ENCODE measurements at places on chromosomes 7 and 10. TPM values are rescaled to one million over a fixed set of nuclear protein-coding genes. Genes with fewer than 3 reads are reported as not detected.

The TMEM270 gene
- total RNA-seq = not detected

The GLI3 gene
- 3.8 TPM for total RNA-seq

The WNT2 gene
- total RNA-seq = not detected

The ZNF22 gene
- 34.7 TPM for total RNA-seq

The TNRC18 gene
- 37.2 TPM for total RNA-seq

The PON1 gene
- not detected for total RNA-seq

The FGFBP3 gene
- 0.33 TPM for total RNA-seq

The EIF5AL1 gene
- 0.74 TPM for total RNA-seq

The CC2D2B gene
- not detected for total RNA-seq

The ACTL6B gene
- not detected for total RNA-seq

The GIMAP1 gene
- 9.4 TPM for total RNA-seq

The FBXO24 gene
- not detected for total RNA-seq

The PRKAR1B gene
- 19.6 TPM for total RNA-seq

The ATXN7L1 gene
- total RNA-seq = 4.4 TPM

The CALCR gene
- total RNA-seq = not detected

The DNAH11 gene
- 4.6 TPM for total RNA-seq

The TSPAN15 gene
- total RNA-seq = 65.7 TPM

The GPR26 gene
- not detected for total RNA-seq

The ACTA2 gene
- total RNA-seq = 44.5 TPM

The KCTD7 gene
- total RNA-seq = 2.8 TPM

The DYDC2 gene
- not detected for total RNA-seq

The CPA4 gene
- total RNA-seq = 1.1 TPM

The ASIC3 gene
- total RNA-seq = not detected

The MYPN gene
- 0.79 TPM for total RNA-seq

The CYP3A4 gene
- not detected for total RNA-seq

The EPHB6 gene
- total RNA-seq = not detected

The HOXA2 gene
- 1.1 TPM for total RNA-seq

The SFTPA1 gene
- not detected for total RNA-seq

The PRPS1L1 gene
- total RNA-seq = not detected

The SFTPA2 gene
- total RNA-seq = not detected

The LIPF gene
- not detected for total RNA-seq

The ANKRD1 gene
- total RNA-seq = 785 TPM

The JCAD gene
- 27.5 TPM for total RNA-seq

The SYT15B gene
- total RNA-seq = not detected
